H1 (cell line): ENCODE measurements at places on chromosomes 16 and 17. TPM values are rescaled to one million over a fixed set of nuclear protein-coding genes. Genes with fewer than 3 reads are reported as not detected.

- no peak for DNase-seq
- peaks cover 23% of the 10 kb centered on the region for H3K36me3 ChIP-seq
- no peak overlapping the region for H3K27ac ChIP-seq
- no peak overlapping the region for H3K4me3 ChIP-seq
- no peaks in the 10 kb centered on the region for H3K27me3 ChIP-seq
Observed at GRCh38 chr16:22300427-22301071, 3.3 kb downstream of the POLR3E start.

DNA sequence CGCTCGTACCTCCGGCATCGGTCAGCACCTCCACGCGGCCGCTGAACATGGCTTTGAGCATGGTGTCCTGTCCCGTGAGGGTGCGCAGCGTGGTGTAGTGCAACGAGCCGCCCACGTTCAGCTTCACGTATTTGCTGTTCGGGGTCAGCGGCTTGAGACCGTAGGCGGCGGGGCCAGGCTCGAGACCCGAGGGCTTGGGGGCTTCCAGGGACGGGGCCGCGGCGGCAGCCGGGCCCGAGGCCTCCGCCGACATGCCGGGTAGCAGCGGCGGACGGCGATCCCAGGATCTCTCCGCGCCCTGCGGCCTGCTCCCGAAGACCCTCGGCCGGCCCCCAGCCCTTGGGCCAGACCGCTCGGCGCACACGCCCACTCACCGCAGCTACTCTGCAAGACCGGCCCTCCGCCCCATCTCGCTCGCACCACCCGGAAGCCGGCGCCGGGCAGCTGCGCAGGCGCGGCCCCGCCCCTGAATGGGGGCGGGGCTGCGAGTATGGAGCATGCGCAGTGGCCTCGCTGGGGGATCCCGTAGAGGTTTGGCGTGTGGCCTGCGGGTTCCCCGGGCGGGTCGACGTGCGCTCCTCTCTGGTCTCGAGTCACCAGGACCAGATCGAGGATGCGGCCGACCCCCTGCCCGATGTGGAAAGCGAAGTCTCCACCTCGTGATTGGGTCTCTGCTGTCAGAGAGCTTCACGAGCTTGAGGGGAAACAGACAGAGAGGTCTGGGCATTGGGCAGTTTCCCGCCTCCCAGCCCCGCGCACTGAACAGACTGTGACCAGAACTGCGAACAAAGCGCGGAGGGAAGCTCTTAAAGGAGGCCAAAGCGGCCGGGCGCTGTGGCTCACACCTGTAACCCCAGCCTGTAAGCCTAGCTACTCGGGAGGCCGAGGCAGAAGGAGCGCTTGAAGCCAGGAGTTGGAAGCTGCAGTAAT is at the start of gene KCTD13:
KCTD13 (minus strand) TSS at position 446 of the 930 bp plus-strand sequence; CDS start at position 253, 193 bp downstream.
- peak; percentile 62 for DNase-seq
- H3K27me3 ChIP-seq: no peaks in the 10 kb centered on the region
- no peaks in the 10 kb centered on the region for H3K4me1 ChIP-seq
- H3K36me3 ChIP-seq: no peaks in the 10 kb centered on the region
- peak within 1 kb of the TSS; percentile 89 for H3K4me3 ChIP-seq
- peak within 1 kb of the TSS; percentile 86 for H3K27ac ChIP-seq

- no peaks in the 10 kb centered on the region for H3K4me1 ChIP-seq
- H3K27me3 ChIP-seq: no peaks in the 10 kb centered on the region
- H3K27ac ChIP-seq: no peak overlapping the region
- no peak overlapping the region for H3K4me3 ChIP-seq
- DNase-seq: no peak
- no peaks in the 10 kb centered on the region for H3K36me3 ChIP-seq
Observed at GRCh38 chr17:65305116-65305515, 167.9 kb downstream of the RGS9 start.

DNA sequence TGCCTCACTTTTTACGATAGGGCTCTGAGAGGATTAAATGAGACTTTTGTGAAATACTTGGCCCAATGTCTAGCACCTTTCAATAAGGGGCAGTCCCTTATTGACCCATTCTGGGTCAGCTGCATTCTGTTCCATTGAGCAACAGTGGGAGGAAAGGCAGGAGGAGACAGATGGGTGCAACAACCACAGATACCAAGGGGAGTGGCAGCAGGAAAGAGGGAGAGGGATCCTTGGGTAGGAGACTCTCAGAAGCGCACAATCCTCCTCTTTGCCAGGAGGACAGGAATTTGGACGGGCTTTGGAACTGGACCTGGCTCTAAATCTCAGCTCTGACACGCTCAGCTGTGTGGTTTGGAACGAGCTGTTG is 3.5 kb downstream of the PIPOX start:
- no peaks in the 10 kb centered on the region for H3K27me3 ChIP-seq
- H3K27ac ChIP-seq: no peak overlapping the region
- DNase-seq: no peak

DNA sequence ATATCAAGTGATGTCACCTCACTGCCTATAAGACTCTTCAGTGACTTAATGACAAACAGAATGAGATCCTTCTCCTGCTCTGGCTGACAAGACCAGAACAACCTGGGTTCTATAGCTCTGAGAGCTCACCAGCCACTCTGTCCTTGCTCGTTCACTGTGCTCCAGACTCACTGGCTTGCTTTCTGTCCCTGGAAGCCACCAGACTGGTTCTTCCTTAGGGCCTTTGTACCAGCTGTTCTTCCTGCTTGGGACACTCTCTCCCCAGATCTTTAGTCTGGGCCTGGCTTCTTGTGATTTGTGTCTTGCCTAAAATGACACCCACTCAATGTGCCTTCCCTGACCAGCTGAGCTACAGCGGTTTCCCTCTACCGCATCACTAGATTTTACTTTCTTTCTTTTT is 76.1 kb downstream of the FTO start:
- DNase-seq: no peak
- no peak overlapping the region for H3K4me3 ChIP-seq
- 0 out of 2 replicates have a peak, but pooled peaks cover 2% of the 10 kb centered on the region for H3K4me1 ChIP-seq
- no peaks in the 10 kb centered on the region for H3K27me3 ChIP-seq
- H3K27ac ChIP-seq: no peak overlapping the region
- no peaks in the 10 kb centered on the region for H3K36me3 ChIP-seq

DNA sequence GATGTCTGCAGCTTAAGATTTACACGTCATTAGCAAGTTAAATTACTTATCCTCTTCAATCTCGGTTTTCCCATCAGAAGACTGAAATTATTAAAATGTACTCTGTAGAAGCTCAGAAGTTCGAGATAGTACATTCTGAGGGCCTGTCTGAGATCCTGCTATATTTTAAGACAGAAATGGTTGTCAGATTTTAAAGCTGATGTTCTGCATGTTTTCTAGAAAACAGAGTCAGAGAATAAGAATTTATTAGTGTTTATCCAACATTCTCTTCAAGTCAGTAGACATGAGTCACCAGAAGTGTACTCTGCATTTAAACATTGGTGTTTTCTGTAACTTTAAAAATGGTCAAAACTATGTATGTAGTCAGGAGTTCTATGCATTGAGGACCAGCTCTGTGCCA is 155.2 kb upstream of the MYOCD start:
- no peaks in the 10 kb centered on the region for H3K36me3 ChIP-seq
- H3K27ac ChIP-seq: no peak overlapping the region
- H3K4me3 ChIP-seq: no peak overlapping the region
- no peaks in the 10 kb centered on the region for H3K27me3 ChIP-seq
- DNase-seq: no peak

GRCh38 chr16:1770328-1771187 is 785 bp downstream of the NME3 start:
- H3K4me1 ChIP-seq: peaks cover 8% of the 10 kb centered on the region; the same call in 1 of the 2 replicates
- H3K27me3 ChIP-seq: no peaks in the 10 kb centered on the region

- no peaks in the 10 kb centered on the region for H3K36me3 ChIP-seq
- no peaks in the 10 kb centered on the region for H3K27me3 ChIP-seq
- H3K27ac ChIP-seq: no peak overlapping the region
- DNase-seq: no peak
Observed at GRCh38 chr16:49881890-49882289, 26.0 kb upstream of the ZNF423 start.

GRCh38 chr17:41393294-41393693 is 4.1 kb downstream of the KRT31 start:
- DNase-seq: no peak
- H3K27me3 ChIP-seq: no peaks in the 10 kb centered on the region
- H3K36me3 ChIP-seq: no peaks in the 10 kb centered on the region
- H3K4me1 ChIP-seq: no peaks in the 10 kb centered on the region
- H3K4me3 ChIP-seq: no peak overlapping the region
- H3K27ac ChIP-seq: no peak overlapping the region

DNA sequence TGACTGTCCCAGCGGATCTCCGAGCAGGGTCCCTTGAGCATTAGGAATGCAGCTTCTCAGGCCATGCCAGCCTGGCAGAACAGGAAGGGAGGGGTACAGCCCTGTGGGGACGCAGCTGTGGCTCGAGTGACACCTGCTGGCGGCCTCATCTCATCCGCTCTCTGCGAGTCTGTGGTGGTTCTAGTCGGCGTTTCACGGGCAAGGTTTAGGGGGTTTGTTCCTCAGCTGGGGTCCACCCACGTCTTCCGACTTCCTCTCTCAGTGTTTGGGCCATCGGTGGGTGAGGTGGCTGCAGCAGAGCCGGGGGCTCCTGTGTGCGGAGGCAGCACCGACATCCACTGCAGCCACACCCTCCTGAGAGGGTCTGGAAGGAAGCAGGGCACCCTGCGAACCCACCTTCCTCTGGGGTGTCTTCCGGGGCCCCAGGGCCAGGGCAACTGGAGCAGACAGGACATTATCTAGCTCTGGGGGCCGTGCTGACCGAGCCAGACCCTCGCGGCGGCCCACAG is 33.3 kb downstream of the JPH3 start:
- no peaks in the 10 kb centered on the region for H3K27me3 ChIP-seq
- no peaks in the 10 kb centered on the region for H3K4me1 ChIP-seq
- no peak for DNase-seq
- H3K4me3 ChIP-seq: no peak overlapping the region
- H3K36me3 ChIP-seq: no peaks in the 10 kb centered on the region
- H3K27ac ChIP-seq: no peak overlapping the region

- no peaks in the 10 kb centered on the region for H3K36me3 ChIP-seq
- DNase-seq: no peak
- H3K4me1 ChIP-seq: peaks cover 10% of the 10 kb centered on the region
- H3K27ac ChIP-seq: no peak overlapping the region
Observed at GRCh38 chr16:70749006-70749678, 51.8 kb downstream of the VAC14 start.

RNF43 gene
- 1.5 and 2.3 TPM in 2 replicates for polyA plus RNA-seq

SLC35G6 gene
- polyA plus RNA-seq: 0.05 TPM in 1 of 2 replicates, not detected in the other

CRYBA1 gene
- polyA plus RNA-seq: 0.11 TPM in 1 of 2 replicates, not detected in the other

CLDN6 gene
- polyA plus RNA-seq: 1,115 and 1,541 TPM in 2 replicates

CD300LB gene
- not detected in 2 replicates for polyA plus RNA-seq

NUFIP2 gene
- polyA plus RNA-seq: 65.9 and 81.9 TPM in 2 replicates

HASPIN gene
- 7.8 and 12.0 TPM in 2 replicates for polyA plus RNA-seq

SLX1B gene
- polyA plus RNA-seq: 101 and 141 TPM in 2 replicates

KRT20 gene
- polyA plus RNA-seq: not detected in 2 replicates

LGALS9B gene
- not detected in 2 replicates for polyA plus RNA-seq

NXPH3 gene
- 2.5 and 3.1 TPM in 2 replicates for polyA plus RNA-seq

SMIM36 gene
- polyA plus RNA-seq: not detected in 2 replicates

PRSS33 gene
- polyA plus RNA-seq: 0.09 and 0.17 TPM in 2 replicates
